Left ventricle myocardium superior (tissue), 1 donor: ENCODE measurements at places on chromosomes 4 and X. TPM values are rescaled to one million over a fixed set of nuclear protein-coding genes. Genes with fewer than 3 reads are reported as not detected.

DNA sequence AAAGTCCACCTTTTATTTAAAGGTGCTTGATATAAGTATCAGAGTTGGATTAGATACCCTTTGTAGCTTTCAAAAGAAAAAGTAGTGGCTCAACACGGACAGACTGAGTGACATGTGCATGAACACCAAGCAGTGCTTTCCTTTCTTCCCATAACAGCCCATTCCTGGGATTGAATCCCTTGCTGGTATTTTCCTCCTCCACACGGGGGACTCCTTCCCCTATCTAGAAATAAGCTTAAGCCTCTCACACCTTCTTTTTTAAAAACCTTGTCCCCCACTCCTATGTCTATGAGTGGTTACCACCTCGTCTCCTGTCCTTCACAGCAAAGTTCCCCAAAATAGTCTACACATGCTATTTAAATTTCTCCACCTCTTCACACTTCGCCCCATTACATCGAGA is 5.1 kb downstream of the AP1S2 start:
- no peak for DNase-seq

GRCh38 chrX:48278958-48279357 is 23.8 kb downstream of the SSX1 start:
- DNase-seq, result no peak

DNA sequence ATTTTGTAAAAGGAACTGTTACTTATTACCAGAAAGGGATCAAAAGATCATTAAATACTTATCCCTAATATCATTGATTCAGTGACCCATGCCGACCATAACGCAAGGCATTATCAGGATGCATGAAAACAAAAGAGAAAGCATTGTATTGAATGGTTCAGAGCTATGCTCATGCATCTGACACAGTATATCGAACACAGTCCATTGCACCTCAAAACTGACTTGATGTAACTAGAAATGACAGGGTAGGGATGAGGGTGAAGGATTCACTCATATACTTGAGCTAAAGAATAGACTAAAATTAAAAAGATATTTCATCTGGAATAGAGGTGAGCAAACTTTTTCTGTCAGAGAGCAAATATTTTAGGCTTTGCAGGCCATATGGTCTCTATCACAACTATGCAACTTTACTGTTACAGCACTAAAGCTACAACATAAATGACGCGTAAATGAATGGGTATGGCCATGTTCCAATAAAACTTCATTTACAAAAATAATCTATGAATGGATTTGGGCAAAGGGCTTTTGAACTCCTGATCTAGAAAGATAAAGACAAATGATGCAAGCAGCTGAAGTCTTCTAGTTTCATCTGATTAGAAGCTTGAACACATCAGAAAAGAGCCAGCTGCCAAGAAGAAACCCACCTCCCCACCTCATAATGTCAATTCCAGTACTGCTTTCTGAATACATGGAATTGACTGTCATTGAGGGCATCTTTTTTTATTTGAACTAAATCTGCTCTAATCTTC is 12.9 kb upstream of the SPP1 start:
- no peak for DNase-seq

DNA sequence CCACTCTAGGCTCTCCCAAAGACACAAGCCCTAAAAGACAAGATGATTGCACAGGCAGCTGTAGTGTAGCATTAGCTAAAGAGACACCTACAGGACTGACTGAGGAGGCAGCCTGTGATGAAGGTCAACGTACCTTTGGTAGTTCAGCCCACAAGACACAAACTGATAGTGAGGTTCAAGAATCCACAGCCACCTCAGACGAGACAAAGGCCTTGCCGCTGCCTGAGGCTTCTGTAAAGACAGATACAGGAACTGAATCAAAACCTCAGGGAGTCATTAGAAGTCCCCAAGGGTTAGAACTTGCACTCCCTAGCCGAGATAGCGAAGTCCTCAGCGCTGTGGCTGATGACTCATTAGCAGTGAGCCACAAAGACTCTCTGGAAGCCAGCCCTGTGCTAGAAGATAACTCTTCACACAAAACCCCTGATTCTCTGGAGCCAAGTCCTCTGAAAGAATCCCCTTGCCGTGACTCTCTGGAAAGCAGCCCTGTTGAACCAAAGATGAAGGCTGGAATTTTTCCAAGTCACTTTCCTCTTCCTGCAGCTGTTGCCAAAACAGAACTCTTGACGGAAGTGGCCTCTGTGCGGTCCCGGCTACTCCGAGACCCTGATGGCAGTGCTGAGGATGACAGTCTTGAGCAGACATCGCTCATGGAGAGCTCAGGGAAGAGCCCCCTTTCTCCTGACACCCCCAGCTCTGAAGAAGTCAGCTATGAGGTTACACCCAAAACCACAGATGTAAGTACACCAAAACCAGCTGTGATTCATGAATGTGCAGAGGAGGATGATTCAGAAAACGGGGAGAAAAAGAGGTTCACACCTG is 306.3 kb downstream of the ANK2 start:
- DNase-seq, result peak; percentile 37

- no peak for DNase-seq
These were observed 113.9 kb downstream of the RTL3 start for GRCh38 chrX:78545233-78545632.

DNA sequence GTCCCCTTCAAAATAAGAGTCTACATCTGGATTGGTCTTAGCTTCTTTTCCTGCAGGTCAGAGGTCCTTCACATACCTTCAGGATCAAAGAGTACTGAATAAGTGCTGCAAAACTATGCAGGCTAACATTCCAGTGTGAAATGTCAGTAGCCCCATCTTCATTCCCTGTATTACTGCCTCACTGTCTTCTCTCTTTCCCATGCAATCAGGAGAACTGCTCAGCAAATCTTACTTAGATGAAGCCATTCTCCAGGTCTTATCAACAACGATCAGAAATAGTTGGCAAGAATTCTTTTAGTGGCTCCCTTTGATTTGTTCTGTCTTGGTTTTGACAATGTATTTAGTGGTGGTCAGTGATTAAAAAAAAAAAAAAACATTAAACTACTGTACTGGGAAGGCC is 26.0 kb upstream of the IQCM start:
- DNase-seq, result no peak

DNA sequence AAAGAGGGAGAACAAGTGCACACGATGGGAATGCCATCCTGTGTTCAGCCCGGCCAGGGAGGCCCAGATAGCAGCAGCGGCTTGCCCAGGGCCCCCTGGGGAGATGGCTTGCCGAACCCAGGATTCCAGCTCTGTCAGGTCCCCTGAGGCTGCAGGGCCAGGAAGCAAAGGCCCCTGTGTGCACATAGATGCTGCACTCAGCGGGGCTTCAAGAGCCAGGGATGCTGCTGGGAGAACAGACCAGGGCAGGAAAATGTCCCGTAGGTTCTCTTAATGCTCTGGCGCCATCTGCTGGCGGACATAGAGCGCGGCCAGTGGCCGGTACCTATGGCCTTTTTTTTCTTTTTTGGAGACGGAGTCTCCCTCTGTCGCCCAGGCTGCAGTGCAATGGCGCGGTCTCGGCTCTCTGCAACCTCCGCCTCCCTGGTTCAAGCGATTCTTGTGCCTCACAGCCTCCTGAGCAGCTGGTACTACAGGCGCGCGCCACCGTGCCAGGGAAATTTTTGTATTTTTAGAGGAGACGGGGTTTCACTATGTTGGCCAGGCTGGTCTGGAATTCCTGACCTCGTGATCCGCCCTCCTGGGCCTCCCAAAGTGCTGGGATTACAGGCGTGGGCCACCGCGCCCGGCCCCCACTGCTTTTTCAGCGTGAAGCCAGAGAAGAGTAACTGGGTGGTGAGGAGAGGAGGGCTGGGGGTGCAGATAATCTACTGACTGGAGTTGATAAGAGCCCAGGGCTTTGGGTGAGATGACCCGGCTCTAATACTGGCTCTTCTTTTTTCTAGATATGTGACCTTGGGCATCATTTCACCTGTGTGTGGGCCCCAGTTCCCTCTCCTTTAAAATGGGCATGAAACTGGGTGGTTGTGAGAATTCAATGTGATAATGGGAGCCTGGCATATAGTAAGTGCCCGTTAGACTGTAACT is 22.5 kb downstream of the MED28 start:
- DNase-seq, result peak; percentile 86

- DNase-seq, result no peak
These were observed 2687.3 kb downstream of the PCDH7 start for GRCh38 chr4:33407496-33407895.

- DNase-seq, result no peak
These were observed 175.7 kb upstream of the TBC1D9 start for GRCh38 chr4:140931911-140932310.

Gene TTC29
- total RNA-seq, result not detected

Gene CXorf58
- not detected for total RNA-seq
